Activated gamma-delta T cell treated with anti-CD3 and anti-CD28 coated beads, Interleukin-2, amount 50 U/mL, for 16 hours (primary cell): ENCODE measurements at places on chromosomes 6 and 20.

DNA sequence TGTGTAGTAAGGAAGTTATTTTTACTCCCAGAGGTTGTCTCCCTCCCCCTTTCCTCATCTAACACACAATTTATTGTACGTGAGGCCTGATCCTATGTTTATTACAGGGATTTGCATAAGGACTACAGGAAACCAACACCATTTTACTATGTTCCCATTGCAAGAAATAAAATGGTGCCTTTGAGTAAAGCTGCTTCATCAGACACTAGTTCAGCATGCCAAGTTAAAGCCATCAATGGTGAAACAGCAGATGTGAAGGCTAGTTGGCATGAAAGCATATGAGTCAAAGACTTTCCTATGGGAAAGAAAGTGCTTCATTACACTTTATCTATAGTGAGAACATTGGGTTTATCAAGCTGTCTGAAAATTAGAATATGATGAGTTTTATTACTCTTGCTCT, 543.0 kb downstream of the GRIK2 start:
- DNase-seq, result no peak

DNA sequence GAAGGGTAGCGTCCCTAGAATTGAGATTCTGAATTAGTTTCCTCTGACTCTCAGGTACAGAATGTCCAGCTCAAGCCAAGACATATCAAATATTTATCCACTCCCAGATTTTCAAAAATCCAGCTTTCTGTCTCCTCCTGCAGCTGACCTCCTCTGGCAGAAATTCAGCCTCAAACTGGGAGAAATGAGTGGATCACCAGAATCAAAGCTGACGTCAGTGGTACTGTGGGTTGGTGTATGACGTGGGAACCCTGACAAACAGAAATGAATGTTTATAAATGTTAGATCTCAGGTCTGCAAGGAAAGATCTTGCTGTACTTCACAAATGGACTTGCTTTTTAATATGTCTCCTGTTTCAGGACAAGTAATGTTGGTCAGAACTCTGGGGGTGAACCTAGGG, 595.0 kb downstream of the PTPRT start:
- DNase-seq, result no peak

DNA sequence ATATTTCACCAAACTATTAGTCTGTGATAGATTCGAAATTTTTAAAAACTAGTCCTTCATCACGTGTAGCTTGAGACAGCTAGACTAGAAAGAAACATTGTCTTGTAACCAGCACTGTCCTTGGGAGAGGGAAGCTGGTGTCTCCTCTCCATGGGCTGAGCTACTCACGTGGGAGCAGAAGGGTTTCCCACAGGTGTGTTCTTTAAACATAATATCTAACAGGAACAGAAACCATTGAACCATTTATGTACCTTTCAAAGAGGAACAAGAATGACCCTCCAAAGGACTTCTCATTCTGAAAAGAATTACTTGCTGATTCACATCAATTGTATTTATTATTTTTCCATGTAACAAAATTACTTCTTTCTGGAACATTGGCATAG, 72.4 kb upstream of the SYNJ2 start:
- DNase-seq, result no peak

DNA sequence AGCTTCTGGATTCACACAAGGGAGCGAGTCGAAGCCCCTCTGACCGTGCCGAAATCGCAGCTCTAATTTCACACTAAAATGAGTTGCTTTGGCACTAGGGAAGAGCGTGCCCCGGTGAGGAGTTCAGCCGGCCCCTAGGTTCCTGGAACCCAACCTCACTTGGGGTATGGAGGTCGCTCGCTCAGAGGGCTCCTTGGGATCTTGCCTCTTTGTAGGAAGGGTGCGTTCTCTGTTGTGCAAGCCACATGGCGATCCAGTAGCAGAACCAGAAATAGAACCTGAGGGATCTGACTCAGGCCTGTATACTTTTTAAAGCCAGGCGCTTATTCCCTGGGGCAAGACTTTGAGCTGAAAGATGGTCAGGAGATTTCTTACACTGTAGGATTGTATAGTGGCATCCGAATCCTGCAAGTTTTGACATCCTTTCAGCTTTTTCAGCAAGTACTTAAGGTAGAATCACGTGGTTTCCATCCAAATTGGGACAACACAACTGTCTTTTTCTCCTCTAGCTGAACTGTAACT, 861 bp upstream of the RALGAPA2 start:
- no peak for DNase-seq

DNA sequence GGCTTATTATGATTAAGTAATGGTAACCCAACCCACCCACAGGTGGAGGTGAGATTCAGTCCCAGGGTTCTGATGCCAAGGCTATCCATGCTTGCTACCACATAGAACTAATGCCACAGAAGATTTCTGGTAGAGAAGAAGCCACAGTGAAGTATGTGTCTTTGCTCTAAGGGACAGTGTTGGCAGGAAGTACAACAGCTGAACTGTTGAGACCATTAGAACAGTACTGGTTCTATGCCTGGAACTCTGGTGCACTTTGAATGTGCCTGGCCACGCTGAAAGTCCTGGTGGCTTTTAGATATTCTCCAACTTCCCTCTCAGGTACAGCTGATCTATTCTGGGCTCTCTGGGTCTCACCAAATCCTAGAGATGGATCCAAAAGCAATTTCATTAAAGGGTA, 7.8 kb downstream of the STX7 start:
- no peak for DNase-seq

DNA sequence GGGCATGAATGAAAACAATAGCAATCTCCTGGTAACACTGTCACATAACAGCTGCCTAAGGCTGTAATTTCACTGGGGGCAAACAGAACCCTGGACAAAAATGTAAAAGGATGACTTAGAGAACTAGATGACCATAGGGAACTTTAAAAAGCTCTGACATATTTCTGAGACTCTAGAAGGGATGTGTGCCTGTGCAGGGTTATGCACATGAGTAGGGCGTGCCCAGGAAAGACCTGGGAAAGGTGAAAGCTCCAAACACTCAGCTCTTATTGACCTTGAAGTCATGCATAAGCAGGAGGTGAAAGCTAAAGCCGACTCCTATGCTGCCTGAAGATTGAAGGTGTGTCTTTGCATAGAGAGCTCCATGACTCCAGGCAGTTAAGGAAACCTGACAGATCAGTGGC, 118.4 kb upstream of the BTBD3 start:
- DNase-seq, result no peak

GRCh38 chr6:46312654-46313053, 141.9 kb upstream of the ENPP5 start:
- no peak for DNase-seq

GRCh38 chr6:140858381-140858971, 1274.2 kb upstream of the GJE1 start:
- no peak for DNase-seq

DNA sequence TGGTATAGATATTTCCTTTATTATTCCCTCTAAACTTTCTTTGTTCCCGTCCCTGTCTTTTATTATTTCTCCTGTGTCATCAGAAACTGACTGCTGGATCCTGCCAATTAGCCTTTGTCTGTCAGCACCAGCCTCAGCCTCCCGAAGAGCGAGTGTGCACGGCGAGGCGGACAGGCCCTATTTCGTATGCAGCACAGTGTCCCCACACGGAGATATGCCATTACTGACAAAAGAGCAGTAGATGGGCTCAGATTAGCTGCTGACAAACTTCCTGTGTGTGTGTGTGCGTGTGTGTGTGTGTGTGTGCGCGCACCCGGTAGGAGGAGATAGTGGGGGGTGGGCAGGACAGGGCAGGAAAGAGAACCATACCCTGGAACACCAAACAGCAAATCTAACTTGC, 99.5 kb upstream of the ZFP64 start:
- no peak for DNase-seq

DNA sequence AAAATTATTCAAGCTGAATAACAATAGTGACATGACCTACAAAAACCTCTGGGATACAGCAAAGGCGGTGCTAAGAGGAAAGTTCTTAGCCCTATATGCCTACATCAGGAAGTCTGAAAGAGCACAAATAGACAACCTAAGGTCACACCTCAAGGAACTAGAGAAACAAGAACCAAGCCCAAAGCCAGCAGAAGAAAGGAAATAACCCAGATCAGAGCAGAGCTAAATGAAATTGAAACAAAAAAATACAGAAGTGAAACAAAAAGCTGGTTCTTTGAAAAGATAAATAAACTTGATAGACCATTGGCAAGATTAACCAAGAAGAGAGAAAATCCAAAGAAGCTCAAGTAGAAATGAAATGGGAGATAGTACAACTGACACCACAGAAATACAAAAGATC, 47.6 kb upstream of the NOTCH4 start:
- DNase-seq, result no peak

DNA sequence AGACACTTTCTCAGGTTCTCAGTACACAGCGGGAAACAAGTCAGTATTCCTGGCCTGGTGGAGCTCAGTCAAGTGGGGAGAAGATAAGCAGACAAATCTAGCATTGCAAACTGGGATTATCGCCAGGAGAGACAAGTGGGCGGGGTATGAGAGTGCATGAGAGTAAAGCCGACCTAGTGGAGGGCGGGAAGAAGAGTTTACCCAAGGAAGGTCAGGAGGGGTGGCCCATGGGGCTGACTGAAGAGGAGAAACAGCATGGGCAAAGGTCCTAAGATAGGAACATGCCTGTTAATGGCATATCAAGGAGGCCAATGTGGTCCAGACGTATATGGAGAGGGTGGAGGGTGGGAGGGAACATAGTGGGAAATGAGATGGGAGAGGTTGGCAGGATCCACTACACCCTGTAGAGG, 12.4 kb upstream of the CSNK2A1 start:
- no peak for DNase-seq

- DNase-seq, result no peak
Observed at GRCh38 chr6:38119516-38119915, 300.0 kb downstream of the ZFAND3 start.

GRCh38 chr6:151065027-151065815, 174.5 kb upstream of the AKAP12 start:
- no peak for DNase-seq

DNA sequence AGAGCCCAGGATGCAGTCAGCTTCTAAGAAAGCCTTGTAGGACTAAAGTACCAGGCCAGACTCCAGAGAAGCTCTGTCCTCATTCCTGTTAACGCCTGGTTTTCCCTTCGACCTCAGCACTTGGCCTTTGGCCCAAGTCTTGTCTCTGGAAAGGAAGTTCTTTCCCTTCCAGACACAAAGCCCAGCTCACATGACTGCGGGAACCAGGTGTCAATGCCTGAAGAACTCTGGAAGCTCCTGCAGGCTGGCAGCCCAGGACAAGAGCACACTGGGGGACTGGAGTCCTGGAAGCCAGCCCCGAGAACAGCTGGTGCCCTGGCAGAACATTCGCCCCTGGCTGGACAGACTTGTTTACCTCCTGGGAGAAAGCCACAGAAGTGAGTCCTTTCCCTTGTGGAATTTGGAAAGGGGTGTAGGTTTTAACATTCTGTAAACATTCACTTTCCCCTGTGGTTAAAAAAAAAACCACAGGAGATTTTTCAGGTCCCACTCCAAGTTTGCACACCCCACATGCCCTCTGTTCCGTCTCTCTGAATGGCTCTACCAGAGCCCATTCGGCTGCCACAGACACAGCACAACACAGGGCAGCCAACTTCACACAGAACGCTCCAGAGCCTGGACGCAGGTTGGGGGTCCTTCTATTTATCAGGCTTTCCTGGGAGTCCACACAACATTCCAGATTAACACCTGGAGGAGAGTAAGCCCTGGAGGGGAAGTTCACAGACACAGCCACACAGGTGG, 18.1 kb downstream of the ACSS1 start:
- no peak for DNase-seq

- DNase-seq, result no peak
Observed at GRCh38 chr6:53888931-53889330, 94.1 kb downstream of the LRRC1 start.

GRCh38 chr6:139650941-139651340, 276.5 kb upstream of the CITED2 start:
- DNase-seq, result no peak

DNA sequence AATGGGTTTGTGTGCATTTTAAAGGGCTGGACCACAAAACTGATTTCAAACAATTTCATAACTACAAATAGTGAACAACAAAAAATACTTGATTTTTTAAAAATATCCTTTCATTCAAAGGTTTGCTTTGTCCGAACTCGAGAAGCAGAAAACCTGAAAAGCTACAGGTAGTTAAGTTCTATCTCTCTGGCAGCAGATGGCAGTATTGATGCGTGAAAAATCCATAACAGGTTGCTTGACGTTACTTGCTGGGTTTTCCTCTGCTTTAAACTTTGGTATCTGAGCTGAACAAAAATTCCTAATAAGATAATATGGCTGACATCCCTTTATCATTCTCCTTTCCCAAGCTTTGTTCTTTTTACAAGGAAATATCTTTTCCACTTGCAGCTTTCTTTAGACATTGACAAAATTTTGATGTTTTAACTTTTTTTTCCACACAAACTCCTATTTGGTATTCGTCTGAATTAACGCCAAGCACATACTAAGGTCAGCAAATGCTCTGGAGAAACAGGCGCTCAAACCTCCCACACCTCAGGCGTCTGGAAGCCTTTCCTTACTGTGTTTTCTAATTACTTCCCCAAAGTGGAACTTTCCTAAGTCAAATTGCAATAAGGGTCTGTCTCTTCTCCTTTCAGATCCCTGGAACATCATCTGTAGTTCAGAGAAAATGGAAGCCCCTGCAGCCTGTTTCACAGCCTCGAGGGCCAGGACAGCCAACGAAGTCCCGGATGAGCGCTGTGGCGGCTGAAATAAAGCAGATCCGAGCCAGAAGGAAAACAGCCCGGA, 50.3 kb upstream of the GFRAL start:
- no peak for DNase-seq

- DNase-seq, result no peak
Observed at GRCh38 chr6:37679539-37680476, 17.9 kb downstream of the MDGA1 start.

- DNase-seq, result no peak
Observed at GRCh38 chr6:166747644-166748595, 120.9 kb upstream of the RPS6KA2 start.

GRCh38 chr6:38322138-38322537, 317.6 kb downstream of the BTBD9 start:
- no peak for DNase-seq

DNA sequence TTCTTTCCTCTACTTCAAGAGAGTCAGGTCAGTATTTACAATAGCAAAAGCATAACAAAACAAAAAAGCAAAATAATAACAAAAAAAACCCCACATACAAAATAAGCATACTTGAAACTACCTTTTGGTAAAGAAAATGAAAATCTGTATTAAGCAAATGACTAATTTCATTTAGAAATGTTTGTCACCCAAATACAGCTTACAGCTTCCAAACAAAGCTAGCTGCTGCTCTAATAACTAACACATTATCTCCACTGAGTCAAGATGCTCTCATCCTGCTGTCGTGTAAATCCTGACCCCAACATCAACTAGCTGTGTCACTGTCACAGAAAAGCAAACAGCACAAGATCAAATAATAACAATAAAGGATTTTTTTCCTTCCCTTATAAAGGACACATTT, 21.7 kb downstream of the MAP7 start:
- DNase-seq, result no peak

- DNase-seq, result no peak
Observed at GRCh38 chr6:836276-836853, 143.4 kb upstream of the EXOC2 start.

DNA sequence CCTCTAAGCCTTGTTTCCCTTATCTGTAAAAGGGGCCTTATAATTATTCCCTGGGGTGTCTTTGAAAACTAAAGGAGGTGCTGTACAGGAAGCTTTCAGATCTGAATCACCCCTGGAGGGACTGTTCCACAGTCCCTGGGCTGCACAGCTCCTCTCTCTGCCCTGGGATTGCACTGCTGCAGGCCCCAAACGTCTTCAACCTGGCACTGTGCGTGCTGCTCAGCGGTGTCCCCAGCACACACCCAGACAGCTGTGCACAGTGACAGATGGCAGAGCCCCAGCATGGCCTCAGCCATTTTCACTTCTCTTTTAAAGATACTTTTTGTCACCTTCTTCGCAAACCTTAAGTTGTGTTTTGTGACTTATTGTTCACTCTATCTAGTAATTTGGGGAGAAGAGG, 50.7 kb upstream of the INSM1 start:
- no peak for DNase-seq

- DNase-seq, result no peak
Observed at GRCh38 chr6:36727505-36728021, 29.9 kb downstream of the RAB44 start.
